ENCODE measurements at places on chromosomes 7 and 10.

- no peak for DNase-seq
Observed at GRCh38 chr7:18623389-18623788, 127.8 kb downstream of the HDAC9 start.

DNA sequence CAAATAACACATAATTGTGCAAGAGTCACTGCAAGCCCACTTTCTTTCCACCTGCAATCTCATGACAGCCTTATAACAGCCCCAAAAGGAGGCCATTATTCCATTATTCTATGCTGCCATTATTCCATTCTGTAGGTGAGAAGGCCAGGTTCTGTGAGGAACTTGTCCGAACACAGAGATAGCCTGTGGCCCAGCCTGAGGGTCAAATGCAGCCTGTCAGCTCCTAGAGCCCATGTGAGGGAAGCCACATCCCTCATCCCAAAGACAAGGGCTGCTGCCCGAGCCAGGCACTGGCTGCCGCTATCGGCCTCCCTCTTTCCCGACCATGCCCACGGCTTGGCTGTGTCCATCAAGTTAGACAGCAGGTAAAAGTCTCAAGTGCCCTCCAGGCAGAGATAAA lies 24.1 kb upstream of the C10orf71 start:
- no peak for DNase-seq

DNA sequence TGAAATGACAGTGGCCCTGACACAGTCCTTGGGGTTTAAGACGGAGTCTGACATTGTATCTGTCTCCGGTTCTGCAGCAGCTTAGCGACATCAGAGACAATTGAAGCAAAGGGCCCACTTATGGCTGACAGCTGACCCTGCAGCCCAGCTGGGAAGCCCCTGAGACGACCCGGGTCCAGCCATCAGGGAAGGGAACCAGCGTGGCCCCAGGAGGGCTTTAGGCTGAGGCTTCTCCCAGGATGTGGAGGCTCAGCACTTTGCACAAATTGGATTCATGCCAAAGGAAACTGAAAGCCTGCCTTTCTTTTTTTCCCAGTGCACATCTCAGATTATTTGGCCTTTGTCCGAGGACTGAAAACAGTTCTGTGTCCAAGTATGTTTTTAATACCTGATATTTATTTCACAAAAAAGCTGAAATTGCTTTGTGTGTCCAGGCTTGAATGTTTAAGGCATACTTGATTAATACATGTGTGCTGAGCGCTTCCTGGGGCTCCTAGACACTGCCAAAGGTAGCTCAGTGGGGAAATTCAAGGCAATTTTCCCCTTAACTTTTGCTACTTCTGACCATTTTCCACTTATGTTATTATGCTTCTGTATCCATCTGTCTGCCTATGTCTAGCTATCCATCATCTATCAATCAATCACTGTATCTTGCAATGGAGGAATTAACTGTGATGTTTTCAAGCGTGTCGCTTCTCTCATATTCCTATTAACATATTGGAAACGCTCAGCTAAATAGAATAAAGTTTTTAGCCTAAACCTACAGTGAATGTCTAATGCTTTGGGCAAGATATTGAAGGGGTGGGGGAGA lies 34.8 kb downstream of the KLF6 start:
- DNase-seq = no peak

- no peak for DNase-seq
Observed at GRCh38 chr10:23422003-23422411, 16.9 kb upstream of the OTUD1 start.

- DNase-seq = no peak
Observed at GRCh38 chr10:32049113-32049512, 7.1 kb downstream of the KIF5B start.

DNA sequence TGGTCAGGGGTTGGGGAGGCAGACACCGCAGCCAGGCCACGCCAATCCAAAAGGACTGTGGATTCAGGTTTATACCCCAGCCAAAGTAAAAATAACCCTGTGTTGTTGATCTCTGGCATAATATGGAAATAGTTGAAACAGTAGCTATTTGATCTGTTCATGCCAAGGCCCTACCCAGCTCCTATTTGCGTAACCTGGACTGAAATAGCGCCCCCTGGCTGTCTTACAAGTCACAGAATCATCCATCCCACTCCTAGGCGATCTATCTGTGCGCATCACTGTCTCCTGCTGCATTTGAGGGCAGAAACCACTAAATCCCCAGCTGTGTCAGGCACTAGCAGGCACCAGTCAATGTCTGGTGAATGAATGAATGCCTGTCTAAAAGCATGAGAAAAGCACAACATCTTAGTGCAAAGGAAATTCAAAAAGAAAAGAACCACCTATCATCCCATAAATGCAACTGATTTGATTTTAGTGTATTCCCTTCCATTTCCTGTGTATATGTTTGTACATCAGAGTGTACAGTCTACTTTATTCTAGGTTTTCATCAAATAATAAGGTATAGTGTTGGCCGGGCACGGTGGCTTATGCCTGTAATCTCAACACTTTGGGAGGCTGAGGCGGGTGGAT lies 160.0 kb downstream of the SLIT1 start:
- DNase-seq = no peak
